ENCODE measurements at places on chromosomes 7 and 10.

- DNase-seq: no peak
These were observed 5.4 kb downstream of the ADAMTS14 start for GRCh38 chr10:70677620-70678249.

DNA sequence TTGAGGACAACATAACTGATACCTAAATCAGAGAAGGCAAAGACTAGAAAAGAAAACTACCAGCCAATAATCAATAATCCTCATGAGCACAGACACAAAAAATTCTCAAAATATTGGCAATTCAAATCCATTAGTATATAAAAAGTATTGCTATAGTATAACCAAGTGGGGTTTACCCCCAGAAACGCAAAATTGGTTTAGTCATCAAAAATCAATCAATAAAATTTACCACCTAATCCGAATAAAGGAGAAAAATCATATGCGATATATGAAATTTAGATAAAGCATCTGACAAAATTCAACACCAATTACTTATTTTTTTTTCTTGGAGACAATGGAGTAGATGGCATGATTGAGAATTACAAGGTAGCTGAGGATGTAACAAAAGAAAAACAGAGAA is 11.2 kb upstream of the ING3 start:
- no peak for DNase-seq

DNA sequence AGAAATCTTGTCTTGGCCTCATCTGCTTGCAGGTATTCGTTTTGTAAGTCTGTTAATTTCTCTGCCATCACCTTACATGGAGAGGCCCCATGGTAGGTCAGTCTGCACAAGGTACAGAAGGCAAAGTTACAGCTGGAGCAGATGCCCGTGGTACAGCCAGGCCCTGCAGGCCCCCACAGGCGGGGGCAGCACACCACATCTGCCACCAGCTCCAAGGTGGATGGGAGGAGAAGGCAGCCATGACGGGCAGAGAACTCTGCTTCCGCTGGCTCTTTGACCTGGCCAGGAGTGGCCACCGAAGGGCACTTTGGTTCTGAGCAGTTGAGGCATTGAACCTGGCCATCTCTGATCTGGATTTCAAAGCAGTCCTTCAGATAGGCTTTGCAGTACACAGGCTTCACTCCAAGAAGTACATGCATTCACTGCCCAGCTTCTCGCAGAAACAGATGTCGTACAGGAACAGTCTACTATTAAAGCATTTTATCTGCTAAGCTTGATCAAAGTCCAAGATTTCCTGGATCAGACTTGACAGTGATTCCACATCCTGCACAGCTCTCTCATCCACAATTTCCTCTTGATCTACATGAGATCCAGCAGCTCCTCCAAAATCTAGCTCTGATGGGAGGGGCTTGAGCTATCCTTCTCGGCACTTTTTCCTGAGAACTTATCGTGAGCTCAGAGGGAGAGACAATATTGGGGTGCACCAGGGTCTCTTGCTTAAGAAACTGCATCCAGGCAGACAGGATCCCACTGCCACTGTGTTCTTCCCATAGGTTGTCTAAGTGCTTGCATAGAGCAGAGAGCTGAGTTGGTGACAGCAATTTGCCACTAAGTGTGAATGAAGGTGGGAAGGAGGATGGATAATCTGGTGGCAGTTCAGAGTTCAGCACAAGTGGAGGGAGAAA is 120.7 kb downstream of the TRRAP start:
- no peak for DNase-seq

GRCh38 chr7:29987811-29988317 is 1.7 kb downstream of the SCRN1 start:
- no peak for DNase-seq

GRCh38 chr7:50923476-50923875 is 140.8 kb upstream of the GRB10 start:
- no peak for DNase-seq

- DNase-seq: no peak
These were observed 31.3 kb downstream of the CACUL1 start for GRCh38 chr10:118723466-118723865.

DNA sequence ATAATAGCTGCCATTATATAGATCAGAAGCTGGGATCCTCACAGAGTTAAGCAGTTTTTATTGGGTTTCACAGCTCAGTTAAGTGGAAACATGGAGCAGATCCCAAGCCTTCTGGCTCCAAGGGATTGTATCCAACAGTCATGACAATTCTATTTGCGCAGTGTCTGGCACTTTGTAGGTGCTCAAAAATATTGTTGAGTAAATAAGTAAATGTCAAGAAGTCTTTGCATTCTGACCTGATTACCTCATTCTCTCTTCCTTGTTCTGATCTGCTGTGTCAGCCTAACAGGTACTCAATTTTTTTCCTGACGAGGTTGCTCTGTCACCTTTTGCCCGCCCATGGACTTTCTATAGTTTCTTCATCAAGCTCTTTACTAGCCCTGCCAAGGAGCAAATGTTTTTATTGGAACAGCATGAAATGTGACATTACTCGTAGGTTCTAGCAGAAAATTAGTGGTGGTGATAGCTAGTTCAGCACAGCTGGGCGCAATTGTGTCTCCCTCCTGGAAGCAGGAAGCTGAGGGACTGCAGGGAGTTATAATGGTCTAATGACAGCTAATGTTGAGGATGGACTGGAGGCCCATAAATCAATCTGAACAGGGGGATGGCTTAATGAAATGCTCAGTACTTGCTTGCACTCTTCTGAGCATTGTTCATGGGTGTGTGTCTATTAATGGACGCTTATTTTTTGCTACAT is 680.2 kb downstream of the CCSER2 start:
- DNase-seq: no peak

- DNase-seq: no peak
These were observed 77.9 kb downstream of the ZMIZ1 start for GRCh38 chr10:79146611-79147130.

DNA sequence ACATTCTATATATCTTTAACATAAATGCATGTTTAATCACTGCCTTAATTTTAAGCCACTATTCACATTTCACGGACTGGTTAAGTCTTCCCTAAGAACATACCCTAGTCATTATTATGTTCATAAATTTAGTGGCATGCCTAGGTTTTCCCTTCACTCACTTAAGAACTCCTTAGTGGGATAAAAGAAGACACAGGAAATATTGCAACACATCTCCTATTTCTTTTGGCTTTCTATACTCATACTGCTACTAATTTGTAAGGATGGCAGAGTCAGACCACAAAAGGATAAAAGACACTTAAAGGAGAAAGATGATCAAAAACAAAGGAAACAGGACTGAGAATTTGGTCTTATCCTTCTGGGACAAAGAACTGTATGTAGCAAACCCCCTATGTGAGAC is 951.4 kb downstream of the SORCS3 start:
- no peak for DNase-seq

- DNase-seq: no peak
These were observed 72.6 kb upstream of the TOMM7 start for GRCh38 chr7:22895140-22895827.

DNA sequence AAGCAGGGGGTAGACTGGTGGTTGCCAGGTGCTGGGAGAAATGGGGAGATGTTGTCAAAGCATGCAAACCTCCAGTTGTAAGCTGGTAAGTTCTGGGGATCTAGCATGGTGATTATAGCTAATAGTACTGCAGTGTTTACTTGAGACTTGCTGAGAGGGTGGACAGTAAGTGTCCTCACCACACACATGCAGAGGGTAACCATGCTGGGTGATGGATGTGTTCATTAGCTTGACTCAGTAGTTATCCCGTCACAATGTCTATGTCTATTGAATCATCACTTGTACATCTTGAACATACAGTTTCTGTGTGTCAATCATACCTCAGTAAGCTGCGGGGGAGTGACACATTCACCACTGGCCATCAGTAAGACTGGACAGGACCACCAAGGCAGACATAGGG is 42.1 kb downstream of the GSDME start:
- no peak for DNase-seq

DNA sequence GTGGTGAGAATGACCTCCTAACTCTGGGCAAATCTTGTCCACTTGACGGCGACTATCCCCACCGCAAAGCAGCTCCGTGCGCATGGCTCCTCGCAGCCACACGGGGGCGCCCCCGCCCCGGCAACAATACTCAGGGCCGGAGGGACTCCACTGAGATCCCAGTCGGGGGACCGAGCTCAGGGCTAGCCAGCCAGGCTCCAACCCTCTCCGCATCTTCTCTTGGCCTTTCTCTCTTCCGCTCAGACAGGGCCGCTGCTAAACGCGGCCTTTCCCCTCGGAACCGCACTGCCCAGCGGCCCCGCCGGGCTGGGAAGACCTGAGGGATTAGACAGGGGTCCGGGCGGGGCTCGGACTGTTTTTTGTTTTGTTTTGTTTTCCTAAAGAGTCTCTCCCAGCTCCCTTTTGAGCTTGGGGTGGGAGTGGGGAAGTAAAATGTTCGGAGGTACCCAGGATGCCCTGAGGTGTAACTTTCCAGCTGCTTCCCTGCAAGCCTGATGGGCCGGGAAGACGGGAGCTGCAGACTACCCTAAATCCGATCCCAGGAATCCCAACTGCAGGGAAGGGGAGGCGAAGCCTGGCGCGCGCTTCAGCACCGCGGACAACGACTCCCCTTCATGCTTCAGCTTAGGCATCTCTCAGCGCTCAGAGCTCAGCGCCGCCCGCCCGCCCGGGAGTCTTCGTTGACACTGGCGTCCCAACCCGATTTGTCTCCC is 2.7 kb downstream of the KCNIP2 start:
- peak; percentile 51 for DNase-seq

GRCh38 chr7:41114131-41114530 is 588.8 kb downstream of the INHBA start:
- DNase-seq: no peak

DNA sequence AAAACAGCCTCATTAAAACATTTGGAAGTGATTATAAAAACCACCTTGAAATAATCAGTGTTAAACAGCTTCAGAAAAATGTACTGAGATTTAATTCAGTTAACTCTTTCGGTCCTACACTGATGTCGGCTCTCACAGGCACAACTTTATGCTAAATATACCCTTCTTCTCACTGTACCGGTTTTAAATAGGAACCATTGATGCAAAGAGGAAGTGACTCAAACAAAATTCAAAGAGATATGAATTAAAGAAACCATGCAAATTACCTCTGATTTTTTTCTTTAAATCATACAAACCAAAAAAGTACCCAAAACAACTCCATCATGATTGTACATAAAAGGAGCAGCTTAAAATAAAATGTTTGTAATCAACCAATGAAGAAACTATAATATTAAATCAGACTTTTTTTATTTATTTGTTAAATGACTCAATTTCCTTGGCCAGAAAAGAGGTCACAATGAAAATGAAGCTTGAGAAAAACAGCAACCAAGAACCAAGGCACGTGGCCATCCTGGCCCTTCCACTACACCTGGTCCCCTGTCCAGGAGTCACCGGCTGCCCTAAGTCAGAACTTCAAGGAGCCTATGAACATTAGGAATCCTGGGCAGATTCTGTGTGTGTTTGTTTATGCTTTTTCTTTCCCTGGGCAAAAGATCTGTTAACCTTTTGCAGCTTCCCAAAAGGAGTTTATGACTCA is 73.0 kb upstream of the CABCOCO1 start:
- DNase-seq: no peak

DNA sequence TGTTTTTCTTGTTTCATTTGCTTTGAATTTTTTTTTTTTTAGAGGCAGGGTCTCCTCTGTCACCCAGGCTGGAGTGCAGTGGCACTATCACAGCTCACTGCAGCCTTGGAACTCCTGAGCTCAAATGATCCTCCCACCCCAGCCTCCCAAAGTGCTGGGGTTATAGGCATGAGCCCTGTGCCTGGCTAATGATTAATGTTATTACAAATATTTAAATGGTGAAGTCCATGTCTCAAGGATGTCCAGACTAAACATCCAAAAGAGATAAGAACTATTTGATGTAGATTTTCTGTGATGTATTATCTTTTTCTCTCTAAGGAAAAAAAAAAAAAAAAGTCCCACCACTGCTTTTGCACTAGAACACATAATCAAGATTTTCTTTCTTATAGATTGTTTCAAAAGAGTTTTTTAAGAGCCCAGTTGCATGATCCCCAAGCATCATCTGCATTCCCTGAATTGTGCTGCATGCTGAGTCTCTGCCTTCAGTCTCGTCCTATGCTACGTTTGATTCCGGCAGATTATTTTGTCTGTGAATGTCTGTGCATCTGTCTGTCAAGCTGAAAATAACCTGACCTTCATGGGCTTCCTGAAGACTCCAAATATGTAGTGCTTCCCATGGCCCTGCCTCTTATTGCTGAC is 33.4 kb downstream of the MACROH2A2 start:
- no peak for DNase-seq

GRCh38 chr10:60385399-60385738 is 4.3 kb downstream of the ANK3 start:
- no peak for DNase-seq

DNA sequence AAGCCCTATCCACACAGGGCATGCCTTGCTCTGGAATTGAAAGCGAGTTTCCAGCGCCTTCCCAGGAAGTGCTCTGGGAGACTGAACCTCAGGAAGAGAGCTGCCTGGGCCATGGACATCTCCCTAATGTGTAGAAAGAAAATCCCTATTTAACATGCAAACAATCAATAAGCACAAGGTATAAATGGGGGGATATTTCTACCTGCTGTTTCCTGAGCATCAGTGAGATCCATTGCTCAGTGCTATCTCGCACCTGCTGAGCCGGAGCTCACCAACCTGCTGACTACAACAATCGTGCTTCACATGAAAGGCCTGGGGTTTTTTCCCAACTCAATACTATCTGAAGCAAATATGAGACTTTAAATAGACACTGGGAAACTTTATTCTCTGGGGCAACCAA is 584.0 kb downstream of the GLRX3 start:
- DNase-seq: no peak

DNA sequence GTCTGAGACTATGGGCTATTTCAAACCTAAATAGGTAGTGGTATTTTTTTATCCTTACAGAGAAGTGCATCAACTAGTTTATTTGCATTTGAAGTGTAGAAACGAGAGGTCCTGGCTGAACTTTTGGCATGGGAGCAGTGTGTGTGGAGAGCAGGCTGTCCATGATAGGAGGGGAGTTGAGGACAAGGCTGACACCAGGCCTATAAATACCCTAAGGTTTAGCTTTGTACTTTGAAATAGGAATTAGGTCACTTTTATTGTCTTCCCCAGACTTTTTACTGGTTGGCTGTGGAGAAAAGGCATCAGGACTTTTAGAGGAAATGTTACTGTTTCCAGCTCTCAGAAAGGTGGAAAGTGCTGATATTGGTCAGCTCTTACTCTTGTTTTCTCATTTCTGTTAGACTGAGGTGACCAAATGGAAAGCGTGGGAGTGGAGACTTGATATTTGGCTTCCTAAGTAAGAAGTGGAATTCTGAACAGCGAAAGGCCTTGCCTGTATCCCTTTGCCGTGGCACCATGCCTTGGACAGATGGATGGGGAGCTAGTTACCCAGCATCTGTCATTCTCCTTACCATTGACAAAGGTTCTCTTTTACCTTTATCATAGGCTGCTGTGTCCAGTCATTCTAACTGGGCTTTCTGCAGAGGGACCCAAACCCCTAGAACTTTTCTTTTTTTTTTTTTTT is 46.0 kb downstream of the GBF1 start:
- no peak for DNase-seq

Data from stimulated activated CD8-positive, alpha-beta memory T cell treated with anti-CD3 and anti-CD28 coated beads, Interleukin-7, amount 100 ng/mL, for 1 hour (primary cell).